ENCODE measurements at places on chromosomes 12 and 14.

GRCh38 chr12:93982771-93983315 is 165.5 kb upstream of the PLXNC1 start:
- DNase-seq: no peak

- no peak for DNase-seq
These were observed 1.3 kb downstream of the TNFAIP2 start for GRCh38 chr14:103124501-103125001.

DNA sequence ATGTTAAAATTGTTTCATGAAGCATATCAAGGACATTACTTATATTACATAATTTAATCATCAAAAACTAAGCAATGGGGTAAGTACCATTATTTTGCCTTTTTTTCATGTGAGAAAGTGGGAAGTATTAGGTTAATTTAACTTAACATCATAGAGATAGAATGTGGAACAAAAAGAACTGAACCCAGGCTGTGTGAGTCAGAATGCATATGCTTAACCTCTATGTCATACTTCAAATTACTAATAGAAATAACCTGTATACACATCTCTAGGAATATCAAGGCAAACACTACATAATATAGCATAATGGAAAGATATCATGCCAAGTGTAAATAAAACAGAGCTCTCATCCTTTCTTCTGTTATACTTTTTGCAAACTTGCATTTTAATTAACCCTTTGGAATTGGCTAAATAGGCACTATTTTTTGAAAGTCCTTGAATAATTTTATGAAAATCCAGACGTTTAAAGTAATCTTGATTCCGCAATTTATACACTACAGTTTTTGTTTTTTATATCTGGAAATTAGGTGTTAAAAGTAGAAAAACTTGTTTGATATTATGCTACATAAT is 777.7 kb downstream of the SLC6A15 start:
- no peak for DNase-seq

DNA sequence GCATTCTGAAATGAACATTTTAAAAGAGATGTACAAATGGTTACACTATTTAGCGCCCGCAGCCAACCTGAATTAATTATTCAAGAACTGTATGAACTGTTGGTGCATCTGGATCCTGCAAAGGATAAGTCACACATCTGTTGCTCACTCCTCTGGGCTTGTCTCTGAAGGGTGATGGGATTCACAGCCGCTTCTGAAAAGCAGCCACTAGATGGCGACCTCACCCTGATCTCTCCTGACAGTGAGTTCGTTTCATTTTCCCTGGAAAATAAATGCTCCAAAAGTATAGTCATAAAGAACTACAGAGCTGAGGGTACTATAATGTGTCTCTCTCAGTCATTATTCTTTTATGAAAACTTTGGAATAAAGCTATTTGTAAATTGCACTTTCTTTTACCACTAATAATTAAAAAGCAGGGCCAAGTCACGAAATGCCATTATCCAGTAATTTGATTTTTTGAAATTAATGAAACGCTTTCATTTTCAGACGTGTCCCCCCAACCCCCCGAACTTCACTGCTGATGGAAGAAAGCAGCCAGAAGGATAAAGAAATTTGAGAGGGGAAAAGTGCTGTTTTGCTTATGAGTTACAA is 789.6 kb downstream of the NRXN3 start:
- DNase-seq: peak; percentile 67

DNA sequence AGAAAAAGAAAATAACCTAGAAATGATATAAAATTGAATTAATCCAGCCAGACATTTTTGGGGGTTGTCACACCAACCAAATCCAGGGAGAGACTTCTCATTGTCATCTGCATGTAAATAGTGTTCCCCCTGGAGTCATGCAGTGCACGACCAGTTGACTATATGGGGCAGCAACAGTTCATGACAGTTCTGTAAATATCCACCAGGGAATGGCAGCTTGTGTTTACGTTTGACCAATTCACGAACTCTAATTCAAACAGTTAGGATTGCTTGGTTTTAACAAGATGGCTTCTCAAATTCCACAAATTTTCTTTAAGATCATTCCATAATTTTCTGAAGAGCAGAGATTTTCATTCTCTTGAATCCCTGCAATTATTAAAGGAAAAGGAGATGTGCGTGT is 43.4 kb upstream of the DUSP6 start:
- no peak for DNase-seq

- no peak for DNase-seq
These were observed 442 bp downstream of the FLVCR2 start for GRCh38 chr14:75578786-75579337.

DNA sequence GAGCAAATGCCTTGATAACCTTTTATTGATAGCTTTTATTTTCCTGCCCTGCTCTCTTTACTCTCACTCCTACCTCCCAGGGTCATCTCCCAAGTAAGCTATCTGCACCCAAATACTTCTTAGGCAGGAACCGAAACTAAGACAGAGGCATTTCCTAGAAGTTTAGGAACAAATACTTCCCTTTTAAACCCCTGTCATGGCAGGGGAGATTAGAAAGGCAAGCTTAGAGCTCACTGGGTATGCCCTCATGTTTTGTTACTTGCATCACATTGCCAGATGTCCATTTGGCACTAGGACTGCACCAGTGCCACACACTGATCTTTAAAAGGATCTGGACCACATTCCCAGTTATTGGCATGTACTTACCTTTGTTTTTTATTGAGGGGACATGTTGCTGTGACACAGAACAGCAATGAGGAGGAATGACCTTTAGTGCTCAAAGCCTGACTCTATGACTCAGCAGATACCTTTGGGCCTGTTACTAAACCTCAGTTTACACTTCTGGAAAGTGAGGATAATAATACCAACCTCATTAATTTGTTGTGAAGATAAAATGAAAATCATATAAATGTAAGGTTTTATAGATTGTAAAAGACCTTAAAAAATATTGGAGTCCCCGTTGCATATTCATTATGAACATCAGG is 40.9 kb upstream of the MBIP start:
- no peak for DNase-seq

GRCh38 chr14:43145361-43145760 is 1361.7 kb downstream of the FSCB start:
- DNase-seq: no peak

- DNase-seq: no peak
These were observed 143.3 kb downstream of the KLRB1 start for GRCh38 chr12:9464408-9464807.

DNA sequence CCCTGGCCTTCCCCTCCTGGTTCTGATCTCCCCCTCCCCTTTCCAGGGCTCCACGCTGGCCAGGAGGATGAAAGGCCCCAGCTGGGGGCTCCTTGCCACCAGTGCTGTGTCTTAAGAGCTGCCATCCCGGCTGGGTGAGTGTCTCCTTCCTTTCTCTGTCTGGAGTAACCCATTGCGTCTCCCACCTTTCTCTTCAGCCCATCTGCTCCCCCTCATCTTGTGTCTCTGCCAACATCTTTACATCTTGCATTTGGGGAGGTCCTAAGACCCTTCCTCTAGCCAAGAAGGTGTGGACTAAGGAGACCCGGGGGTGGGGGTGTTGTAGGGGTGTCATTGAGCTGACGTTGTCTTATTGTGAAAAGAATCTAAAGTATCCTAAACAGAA is 505 bp downstream of the BCL2L2 start:
- no peak for DNase-seq

GRCh38 chr12:124687917-124688316 is 120.5 kb upstream of the NCOR2 start:
- DNase-seq: peak; percentile 37

GRCh38 chr12:93090731-93091172 is 161.7 kb upstream of the EEA1 start:
- no peak for DNase-seq

DNA sequence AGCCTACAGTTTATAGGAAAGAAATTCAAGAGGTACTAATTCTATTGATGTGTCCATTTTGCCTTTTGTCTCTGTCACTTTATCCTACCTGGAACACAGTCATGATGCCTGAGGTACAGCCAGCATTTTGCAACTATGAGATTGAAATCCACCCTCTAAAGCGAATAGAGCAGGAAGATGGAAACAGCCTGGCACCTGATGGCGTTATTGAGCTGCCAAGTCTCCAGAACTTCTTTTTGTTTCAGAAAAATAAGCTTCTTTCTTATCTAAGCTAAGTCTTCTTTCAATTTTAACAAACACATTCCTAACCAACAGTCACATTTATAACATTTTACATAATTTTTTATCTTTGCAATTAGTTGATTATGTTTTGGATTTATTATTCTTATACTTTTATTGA is 182.1 kb downstream of the PAWR start:
- no peak for DNase-seq

DNA sequence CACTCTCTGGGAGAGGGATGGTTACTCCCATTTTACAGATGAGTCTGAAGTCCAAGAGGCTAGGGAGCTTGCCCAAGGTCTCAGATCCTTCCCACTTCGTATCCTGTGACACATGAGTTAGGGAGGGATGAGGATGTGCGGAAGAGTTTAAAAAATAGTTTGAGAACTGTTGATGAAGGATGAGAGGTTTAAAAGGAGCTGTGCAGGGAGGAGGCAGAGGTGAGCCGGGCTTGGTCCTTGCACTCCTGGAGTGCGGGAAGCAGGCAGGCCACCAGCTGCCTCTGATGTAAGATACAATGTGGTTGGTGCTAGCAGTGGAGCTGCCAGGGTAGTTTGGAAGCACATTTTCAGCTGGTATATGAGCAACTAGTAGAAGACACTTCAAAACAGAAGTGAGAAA is 46.5 kb downstream of the TSPAN9 start:
- no peak for DNase-seq

GRCh38 chr14:78141590-78141989 is 28.6 kb upstream of the NRXN3 start:
- no peak for DNase-seq

Measured in NCI-H1092 treated with DMSO at 0.1 percent for 48 hours (cell line).